ENCODE measurements at places on chromosomes 11 and 22.

DNA sequence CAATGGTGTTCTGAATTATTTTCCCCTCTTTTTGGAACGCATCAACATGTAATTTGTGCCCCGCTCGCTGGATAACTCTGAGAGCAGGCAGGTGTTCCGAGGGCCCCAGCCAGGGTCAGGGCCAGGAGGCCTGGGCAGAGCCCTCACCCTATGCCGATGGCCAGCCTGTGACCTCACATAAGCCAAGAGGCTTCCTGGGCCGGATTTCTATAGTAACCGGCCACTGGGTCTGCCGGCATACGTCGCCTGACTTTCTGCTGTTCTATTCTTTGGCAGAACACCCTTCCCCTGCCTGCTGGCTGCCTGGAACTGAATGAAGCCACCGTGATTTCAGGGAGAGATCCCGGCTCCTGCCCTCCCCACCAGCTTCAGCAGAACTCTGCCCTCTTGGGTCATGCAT lies 375.2 kb downstream of the SHANK2 start:
- no peak for DNase-seq

- DNase-seq, result peak; percentile 21
Measured at GRCh38 chr11:109229682-109230081, 192.3 kb upstream of the C11orf87 start.

DNA sequence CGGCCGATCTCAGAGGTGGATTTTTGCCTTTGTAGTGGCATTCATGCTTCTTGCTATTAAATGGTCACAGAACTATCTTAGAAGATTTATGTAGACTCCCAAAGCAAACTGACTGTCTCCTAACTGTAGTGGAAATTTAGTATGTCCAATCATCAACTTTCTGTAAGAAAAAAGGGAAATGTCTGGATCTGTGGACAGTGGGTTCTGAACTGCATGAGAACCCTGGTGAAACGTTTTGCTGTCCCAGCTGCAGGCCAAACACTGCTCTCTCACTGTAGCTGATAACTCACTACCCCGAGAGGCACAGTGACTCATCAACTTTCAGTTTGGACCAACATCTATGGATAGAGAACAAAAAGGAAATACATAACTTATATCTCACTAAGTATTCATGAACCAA lies 387.1 kb downstream of the SOX6 start:
- DNase-seq, result peak; percentile 87

GRCh38 chr11:106879029-106879428 lies 139.2 kb downstream of the GUCY1A2 start:
- DNase-seq, result no peak

DNA sequence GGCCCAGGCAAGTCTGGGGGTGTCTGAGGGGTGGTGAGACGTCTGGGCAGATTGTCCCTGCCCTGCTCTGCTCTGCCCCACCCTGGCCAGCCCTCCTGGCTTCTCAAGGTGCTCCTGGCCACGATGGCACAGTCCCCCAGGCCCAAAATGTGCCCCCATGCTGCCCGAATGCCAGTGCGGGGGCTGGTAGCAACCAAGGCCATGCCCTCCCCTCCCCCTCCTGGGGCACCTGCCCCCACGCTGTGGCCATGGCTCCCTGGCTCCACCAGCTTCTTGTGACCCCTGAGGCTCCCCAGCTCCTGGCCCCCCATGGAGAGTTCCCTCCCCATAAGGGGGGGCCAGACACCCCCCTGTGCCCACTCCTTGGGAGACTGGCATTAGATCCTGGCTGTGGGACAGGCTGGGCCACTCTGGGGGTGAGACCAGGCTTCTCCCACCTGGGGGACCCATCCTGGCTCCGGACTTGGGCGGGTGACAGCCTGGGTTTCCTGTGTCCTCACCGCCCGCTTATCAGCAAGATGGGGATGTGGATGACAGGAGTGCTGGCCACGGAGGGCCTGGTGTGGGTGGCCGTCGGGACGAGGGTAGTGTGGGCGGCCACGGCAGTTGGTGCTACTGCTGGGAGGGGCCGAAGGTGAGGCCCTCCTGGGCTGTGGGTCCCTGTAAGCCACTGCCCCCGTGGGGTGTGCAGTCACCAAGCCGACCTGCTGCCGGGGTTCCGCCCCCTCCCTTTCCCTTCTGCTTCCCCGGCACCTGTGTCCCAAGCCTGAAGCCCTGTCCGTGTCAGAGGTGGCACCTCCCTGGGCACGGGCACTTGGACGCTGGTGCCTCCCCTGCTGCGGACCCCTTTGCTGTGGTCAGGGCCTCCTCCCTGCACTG lies 15.9 kb upstream of the MUC6 start:
- no peak for DNase-seq

DNA sequence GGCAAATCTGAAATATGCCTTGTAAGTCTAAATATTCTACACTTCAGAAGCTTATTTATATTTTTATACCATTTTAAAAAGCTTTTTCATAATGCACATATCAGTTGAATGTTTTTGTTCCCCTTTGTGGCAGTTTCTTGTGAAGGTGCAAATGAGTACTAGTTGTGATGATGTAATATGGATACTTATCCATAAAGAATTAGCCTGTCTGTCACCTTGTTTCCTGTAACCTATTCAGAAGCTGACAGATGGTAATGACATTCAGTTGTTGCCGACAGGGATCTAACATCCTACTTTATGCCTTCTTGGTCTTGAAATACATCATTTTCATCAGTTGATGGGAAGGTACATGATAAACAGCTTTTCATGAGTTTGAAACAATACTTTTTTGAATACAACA lies 2.9 kb downstream of the QSER1 start:
- no peak for DNase-seq

DNA sequence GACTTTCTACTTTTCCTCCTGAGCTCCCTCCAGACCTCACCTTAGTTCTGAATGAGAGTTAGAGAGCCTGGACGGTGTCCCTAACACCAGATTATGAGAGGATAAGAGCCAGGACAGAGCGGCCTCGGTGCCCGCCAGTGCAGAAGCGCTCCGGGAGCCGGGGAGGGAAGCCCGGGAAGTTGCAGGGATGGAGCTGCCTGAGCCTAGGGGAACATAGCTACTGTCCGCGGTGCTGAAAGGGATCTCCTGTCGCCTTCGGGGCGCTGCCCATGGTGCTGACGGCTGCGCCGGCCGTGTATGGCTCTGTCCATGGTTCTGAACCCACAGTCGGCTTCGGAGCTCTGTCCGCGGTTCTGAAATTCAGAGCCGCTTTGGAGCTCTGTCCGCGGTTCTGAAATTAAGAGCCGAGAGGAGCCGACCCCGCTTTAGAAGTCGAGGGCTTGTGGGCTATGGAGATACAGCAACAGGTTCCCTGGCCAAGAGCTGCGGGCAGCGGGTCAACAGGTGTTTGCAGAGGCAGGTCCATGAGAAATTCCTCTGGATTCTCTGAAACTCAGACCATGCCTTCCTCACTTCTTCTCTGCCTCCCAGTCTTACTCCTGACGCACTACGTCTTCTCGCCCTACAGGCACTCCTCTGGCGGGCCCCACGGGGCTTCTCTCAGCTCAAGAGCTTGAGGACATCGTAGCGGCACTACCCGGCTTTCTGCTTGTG lies 814 bp downstream of the NPAS4 start:
- DNase-seq, result peak; percentile 87

- DNase-seq, result no peak
Measured at GRCh38 chr11:645536-645935, 8.5 kb downstream of the DRD4 start.

- no peak for DNase-seq
Measured at GRCh38 chr11:72951193-72951592, 137.0 kb downstream of the ATG16L2 start.

- DNase-seq, result peak; percentile 84
Measured at GRCh38 chr11:93906486-93906885, 56.1 kb upstream of the VSTM5 start.

GRCh38 chr11:57477507-57478189 lies 17.3 kb downstream of the RTN4RL2 start:
- no peak for DNase-seq

- DNase-seq, result no peak
Measured at GRCh38 chr11:1479678-1480118, 6.9 kb downstream of the MOB2 start.

DNA sequence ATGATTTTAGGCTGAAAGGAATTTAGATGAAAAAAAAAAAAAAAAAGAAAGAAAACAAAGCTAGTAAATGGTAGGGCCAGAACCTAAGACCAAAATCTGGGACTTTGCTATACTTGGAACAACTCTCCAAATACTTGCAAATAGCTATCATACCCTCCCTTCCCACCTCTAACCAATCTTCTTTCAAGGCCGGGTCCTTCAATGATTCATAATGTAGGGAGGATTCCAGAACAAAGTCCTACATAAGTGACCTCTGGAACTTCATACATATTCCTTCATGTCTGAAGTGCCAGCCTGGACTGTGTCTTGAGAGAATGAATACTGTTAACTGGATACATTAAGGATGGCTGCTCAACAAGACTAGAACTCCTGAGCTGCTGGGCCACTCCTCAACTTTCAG lies 9.9 kb downstream of the STK33 start:
- peak; percentile 62 for DNase-seq

DNA sequence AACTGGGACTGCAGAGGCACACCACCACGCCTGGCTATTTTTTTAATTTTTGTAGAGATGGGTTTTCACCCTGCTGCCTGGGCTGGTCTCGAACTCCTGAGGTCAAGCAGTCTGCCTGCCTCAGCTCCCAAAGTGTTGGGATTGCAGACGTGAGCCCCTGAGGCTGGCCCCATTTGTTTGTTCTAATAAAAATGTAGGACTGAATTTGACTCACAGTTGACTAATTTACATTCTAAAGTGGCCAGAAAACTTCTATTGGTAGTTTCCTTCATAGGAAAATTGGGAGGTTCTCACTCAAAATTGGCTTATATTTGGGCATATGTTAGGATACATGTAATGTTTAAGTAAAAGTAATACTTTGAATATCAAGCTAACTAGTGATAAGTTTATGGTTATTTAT lies 35.0 kb downstream of the PPFIA1 start:
- DNase-seq, result no peak

- peak; percentile 42 for DNase-seq
Measured at GRCh38 chr11:122020902-122021301, 95.1 kb downstream of the BLID start.

DNA sequence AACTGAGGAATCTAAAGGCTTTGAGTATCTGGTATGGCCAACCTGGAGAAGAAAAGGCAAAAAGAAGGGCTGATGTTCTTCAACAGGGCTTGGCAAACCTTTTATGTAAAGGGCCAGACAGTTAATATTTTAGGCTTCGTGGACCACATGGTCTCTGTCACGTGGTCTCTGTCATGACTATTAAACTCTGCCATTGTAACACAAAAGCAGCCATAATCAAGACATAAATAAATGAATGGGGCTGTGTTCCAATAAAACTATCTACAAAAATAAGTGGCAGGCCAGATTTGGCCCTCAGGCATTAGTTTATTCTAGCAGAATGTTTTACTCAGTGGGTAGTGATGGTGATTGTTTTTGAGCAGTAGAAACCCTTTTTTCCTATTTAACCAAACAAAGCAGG lies 483 bp upstream of the ACCSL start:
- DNase-seq, result no peak

- DNase-seq, result peak; percentile 27
Measured at GRCh38 chr11:20162824-20163782, 2.8 kb upstream of the DBX1 start.

DNA sequence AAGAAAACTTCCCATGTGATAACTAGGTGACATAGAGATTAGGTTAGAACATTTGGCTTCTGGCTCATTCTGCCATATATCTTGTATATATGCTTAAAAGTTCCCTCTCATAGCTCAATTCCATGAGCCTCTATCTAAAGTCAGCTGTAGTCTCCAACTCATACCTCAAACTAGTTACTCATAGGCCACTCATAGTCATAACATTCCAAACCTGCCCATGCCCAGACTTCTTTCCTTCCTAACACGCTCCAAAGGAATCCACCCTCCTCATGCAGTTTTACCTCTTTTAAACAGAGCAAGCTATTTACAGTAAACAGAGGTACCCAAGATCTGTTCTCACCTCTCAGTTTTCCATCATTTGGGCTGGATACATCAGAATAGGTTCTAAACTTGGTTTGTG lies 39.4 kb downstream of the GLYATL2 start:
- DNase-seq, result peak; percentile 40

- DNase-seq, result peak; percentile 18
Measured at GRCh38 chr11:108551651-108552462, 41.7 kb downstream of the EXPH5 start.

GRCh38 chr11:45471266-45471665 lies 185.1 kb upstream of the SYT13 start:
- DNase-seq, result no peak

DNA sequence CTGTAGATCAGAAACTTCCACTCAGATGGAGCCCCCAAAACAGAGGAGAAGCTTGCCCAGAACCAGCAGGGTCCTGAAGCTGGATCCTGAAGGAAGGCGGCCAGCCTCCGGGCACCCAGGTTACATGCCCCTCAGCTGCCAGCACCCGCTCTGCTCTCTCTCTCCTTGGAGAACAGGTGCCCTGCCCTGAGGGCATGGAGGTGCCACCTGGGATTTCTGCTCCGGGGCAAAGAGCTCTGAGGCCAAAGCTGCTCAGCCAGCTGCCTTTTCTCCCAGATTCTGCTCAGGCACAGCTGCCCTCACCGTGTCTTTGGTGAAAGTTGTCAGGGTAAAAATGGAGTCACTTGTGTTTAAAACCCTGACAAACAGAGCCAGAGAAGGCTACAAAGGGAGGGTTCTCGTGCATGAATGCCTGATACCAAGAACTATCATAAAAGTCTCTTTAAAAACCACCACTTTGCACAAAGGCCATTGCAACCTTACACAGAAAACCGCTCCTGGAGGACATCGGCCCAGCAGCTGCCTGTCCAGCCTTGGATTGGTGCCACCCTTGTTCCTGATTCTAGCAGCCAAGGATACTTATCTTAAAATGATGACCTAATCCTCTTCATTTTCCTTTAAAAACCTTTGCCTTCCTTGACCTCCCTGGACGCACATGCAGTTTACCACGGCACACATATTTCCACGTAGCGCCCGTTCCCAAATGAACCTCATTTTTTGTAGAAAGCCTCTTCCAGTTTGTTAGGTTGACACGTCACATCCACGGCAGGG lies 140.0 kb downstream of the CACNA1I start:
- DNase-seq, result no peak

Data from fibroblast of skin of back (primary cell).